ENCODE measurements at places on chromosomes 12 and 14. TPM values are rescaled to one million over a fixed set of nuclear protein-coding genes. Genes with fewer than 3 reads are reported as not detected.

GRCh38 chr12:91918431-91918830 is 227.2 kb downstream of the BTG1 start:
- no peak overlapping the region for H3K4me3 ChIP-seq
- H3K36me3 ChIP-seq, result no peaks in the 10 kb centered on the region

- peaks cover 9% of the 10 kb centered on the region for H3K4me1 ChIP-seq
- H3K27me3 ChIP-seq, result no peaks in the 10 kb centered on the region
- H3K4me3 ChIP-seq, result no peak overlapping the region
- no peak for DNase-seq
- no peak overlapping the region for H3K27ac ChIP-seq
Observed at GRCh38 chr12:9625019-9625418, 17.3 kb upstream of the KLRB1 start.

Gene SSTR1
- total RNA-seq, result 0.21 TPM

- H3K4me3 ChIP-seq, result no peak overlapping the region
- DNase-seq, result no peak
- H3K4me1 ChIP-seq, result peaks cover 6% of the 10 kb centered on the region
- peaks cover 6% of the 10 kb centered on the region for H3K27me3 ChIP-seq
- no peak overlapping the region for H3K27ac ChIP-seq
- no peaks in the 10 kb centered on the region for H3K36me3 ChIP-seq
Observed at GRCh38 chr14:76306131-76306530, 69.8 kb upstream of the ESRRB start.

Data from endothelial cell (in vitro differentiated cells).